ENCODE measurements at places on chromosomes 4 and X.

DNA sequence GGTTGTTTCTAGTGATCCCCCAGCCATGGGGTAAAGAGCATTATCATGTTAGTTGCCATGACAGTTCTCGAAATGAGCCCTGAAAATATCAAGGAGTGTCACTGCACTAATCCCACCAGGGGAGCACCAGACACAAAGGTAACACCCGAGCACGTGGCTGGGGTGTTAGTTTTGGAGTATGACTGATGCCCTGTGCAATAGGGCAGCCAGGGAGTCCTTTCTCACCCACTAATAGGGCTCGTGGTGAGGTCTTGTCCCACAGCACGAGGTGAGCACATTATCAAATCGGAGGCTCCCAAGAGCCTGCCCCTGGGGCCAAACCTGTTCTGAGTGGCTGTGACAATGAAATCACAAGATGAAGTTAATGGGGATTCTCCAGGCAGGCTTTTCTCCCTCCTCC, 9.6 kb downstream of the MAMLD1 start:
- no peak for DNase-seq

- DNase-seq: peak; percentile 0
Measured at GRCh38 chrX:123077631-123078030, 106.4 kb upstream of the GRIA3 start.

- no peak for DNase-seq
Measured at GRCh38 chr4:108044951-108045686, 55.4 kb downstream of the HADH start.

DNA sequence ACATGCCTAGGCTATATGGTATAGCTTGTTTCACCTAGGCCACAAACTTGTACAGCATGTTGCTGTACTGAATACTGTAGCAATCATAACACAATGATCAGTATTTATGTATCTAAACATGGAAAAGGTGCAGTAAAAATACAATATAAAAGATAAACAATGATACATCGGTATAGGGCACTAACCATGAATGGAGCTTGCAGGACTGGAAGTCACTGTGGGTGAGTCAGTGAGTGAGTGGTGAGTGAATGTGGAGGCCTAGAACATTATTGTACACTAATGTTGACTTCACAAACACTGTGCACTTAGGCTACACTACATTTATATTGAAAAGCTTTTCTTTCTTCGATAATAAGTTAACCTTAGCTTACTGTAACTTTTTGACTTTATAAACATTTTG, 45.6 kb upstream of the ANK2 start:
- DNase-seq: no peak

- no peak for DNase-seq
Measured at GRCh38 chr4:142922720-142923119, 76.6 kb upstream of the INPP4B start.
